Kidney epithelial cell (primary cell): ENCODE measurements at places on chromosomes 12 and 14. TPM values are rescaled to one million over a fixed set of nuclear protein-coding genes. Genes with fewer than 3 reads are reported as not detected.
A peak's percentile ranks its signal among the peaks of the same experiment; 100 is the strongest.

The KLRG1 gene
- total RNA-seq = 0.48 and 2.5 TPM in 2 replicates

- DNase-seq = no peak
Observed at GRCh38 chr12:86729739-86730138, 473.5 kb upstream of the MGAT4C start.

The KRT82 gene
- total RNA-seq = not detected in 2 replicates

GRCh38 chr12:108400056-108400455 is 60.9 kb upstream of the CMKLR1 start:
- DNase-seq = no peak

DNA sequence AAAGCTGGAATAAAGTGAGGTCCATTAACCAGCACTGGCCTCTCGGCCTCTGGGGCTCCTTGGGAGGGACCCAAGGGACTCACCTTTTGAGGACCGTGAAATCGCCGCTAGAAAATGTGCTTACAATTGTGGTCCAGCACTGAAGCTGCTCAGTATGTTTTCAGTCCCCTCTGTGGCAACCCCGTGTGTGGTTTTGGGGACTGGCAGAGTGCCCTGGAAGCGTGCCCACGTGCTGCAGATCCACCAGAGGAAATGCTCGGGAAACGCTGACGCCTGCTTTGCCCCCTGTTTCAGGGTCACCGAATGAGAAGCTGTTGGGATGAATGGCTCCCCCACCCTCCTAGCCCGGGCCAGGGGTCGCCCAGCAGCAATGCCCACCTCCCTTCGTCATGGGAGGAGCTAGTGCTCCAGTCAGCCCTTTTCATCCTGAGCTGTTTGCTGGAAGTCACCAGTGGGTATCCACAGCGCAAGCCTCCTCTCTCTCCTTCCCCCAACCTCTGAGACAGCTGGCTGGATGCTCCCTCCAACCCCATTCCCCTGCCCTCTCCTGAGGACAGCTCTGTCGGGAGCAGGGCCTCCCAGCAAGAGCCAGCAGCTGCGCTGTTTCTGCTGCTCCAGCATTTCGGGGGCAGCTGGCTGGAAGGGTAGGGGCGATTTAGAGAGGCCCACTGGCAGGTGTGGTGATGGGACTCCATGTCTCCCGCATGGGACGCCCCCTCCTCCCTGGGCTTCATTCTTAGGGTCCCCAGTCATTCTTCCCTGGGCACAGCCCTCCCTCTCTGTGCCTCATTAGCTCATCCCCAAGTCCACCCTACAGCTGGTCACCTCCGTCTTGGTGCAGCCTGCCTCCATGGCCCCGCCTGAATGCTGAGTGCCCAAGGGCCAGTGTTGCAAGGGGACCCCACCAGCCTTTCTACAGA is 33.2 kb upstream of the PPP1R13B start:
- peak; percentile 34 for DNase-seq

The ZNF84 gene
- 28.4 and 28.5 TPM in 2 replicates for total RNA-seq

- DNase-seq = no peak
Observed at GRCh38 chr12:2580821-2581220, 213.9 kb upstream of the FKBP4 start.

GRCh38 chr12:31471051-31471450 is 119.9 kb downstream of the DENND5B start:
- no peak for DNase-seq

The SYT1 gene
- total RNA-seq = 7.4 and 8.8 TPM in 2 replicates

GRCh38 chr12:89889062-89889461 is 180.4 kb upstream of the ATP2B1 start:
- DNase-seq = no peak

The STON2 gene
- 17.9 and 20.2 TPM in 2 replicates for total RNA-seq

DNA sequence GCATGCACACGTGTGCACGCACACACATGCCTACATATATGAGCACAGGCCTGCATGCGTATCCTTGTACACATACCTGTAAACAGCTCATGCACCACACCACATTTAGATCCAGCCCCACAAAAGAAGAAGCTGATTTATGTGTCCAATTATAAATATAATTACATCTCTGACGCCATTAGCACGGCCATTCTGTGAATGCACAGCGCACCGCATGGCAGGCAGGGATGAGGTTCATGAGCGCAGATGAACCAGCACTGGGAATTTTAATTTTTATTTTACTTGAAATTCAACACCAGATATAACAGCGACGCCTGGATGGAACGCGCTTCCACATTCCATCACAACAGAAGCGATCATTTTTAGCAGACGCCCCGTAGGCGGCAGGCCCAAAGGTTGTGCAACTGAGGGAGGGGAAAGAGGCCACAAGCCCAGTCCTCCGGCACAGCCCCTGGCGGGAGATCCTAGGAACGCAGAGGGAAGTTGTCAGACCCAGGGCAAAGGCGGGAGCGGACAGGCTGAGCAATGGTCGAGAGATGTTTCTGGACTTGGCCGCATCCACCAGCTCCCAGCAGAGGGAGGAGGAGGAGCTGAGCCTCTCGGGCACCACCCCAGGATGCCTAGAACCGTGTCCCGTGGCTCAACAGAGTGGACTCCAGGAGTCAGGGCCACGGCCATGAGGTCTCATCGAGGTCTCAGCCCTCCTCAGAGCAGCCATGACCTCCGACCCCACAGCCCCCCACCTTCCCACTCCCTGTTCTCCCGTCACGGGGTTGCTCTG is 37.9 kb upstream of the GALNT9 start:
- DNase-seq = no peak

DNA sequence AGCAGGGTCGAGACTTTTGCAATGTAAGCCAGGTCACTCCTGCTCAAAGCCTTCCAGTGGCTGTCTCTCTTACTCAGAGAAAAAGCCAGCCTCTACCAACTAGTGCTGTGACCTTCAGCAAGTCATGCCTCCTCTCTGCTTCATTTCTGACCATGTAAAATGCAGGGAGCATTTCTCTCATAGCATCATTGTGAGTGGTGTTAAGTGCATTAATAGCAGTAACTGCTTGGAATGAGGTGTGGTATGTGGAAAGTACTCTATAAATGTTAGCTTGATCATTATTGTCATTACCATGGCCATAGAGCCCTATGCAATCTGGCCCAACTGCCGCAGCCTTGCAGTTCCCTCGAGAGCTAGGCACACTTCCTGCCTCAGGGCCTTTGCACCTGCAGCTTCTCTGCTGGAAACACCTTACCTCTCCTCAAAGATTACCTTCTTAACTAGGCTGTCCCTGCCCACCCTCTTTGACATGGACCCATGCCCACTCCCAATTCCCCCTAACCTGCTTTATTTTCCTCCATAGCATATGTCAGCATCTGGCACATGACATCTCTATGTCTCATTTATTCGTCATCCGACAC is 10.9 kb downstream of the PLEKHD1 start:
- no peak for DNase-seq

DNA sequence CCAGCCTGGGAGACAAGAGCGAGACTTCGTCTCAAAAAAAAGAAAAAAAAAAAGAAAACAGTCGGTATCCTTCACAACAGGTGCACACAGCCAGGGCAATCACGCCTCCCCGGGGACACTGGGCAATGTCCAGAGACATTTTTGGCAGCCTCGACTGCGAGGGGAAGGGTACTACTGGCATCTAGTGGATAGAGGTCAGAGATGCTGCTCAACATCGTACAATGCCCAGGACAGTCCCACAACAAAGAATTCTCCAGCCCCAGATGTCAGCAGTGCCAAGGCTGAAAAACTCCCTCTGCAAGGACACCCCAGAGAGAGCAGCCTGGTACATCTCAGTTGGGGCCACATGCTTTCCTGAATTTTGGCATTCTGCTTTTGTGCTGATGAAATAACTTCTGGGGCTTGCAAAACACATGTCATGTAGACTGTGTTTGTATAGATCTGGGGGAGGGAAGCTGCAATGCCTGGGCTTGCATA is 21.5 kb downstream of the ALDH2 start:
- no peak for DNase-seq

DNA sequence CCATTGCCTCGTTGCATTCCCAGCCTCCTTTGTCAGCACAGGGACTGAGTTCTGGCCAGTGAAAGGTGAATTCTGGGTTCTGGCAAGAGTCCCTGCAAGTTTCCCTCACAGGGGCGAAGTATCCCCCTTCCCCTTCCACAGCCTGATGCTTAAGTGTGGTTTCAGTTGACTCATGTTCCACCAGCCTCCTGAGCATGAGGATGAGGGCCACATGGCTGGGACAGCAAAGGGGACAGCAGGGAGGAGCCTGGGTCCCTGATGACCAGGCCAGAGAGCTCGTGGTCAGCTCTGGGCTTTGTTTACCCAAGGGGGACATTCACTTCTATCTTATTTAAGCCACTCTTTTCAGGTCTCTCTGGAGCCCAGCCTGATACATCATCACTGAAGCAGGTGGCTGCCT is 36.5 kb downstream of the CACNA2D4 start:
- DNase-seq = no peak

The CLEC4D gene
- total RNA-seq = not detected in 2 replicates

DNA sequence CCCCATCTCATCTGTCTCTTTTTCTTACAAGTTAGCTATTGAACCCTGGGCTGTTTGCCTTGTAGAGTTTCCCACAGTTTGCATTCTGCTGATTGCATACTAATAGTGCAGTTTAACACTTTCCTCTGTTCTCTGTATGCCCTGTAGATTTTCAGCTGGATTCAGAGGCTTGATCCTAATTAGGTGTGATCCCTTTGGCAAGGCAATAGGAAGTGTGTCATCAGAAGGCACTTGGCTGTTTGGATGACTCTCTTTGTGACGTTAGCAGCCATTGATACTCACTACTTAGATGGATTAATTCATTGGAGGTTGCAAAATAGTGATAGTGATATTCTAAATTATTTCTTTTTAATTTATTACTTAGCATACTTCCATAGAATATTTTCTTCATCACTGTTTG is 33.6 kb downstream of the FUT8 start:
- DNase-seq = no peak

GRCh38 chr14:24879661-24880386 is 170.1 kb downstream of the STXBP6 start:
- DNase-seq = no peak

GRCh38 chr12:14278294-14278953 is 87.1 kb upstream of the ATF7IP start:
- no peak for DNase-seq

DNA sequence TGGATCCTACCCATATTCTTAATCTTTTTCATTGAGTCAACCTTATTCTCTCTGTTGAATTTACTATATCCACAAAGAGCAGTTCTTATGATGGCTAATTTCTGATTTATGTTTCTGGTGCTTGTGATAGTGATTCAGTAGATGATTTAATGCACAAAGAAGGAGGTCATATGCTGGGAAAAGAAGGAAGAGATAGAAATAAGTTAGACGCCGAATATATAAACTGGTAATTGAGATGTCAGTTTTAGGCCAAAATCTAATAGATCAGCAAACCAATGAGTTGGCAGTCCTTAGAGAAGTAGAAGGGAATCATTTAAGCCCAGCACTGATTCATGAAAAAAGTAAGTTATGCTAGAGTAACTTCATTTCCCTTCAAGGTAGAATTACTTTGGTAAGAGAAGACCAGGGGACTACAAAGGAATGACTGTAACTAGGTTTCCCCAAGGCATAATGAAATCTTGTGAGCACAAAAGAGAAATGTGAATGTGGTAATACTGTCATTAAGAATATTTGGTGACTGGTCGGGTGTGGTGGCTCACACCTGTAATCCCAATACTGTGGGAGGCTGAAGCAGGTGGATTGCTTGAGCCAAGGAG is 132.4 kb downstream of the TGFB3 start:
- no peak for DNase-seq

DNA sequence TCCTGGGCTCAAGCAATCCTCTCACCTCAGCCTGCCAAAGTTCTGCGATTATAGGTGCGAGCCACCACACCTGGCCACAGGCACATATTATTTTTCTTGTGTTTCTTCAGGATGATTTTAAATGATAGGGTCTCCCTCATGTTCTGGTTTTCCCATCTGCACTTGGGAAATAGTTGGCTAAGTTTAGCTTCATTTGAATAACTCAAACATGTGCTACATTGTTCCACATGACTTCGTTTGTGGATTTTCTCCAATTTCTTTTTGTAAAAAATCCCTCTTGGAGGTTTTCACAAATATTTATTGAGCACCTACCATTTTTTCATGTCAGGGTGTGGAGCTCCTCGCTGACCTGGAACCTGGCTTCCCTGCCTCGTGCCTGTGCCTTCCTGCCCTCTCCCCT is 55.2 kb upstream of the GNPNAT1 start:
- DNase-seq = no peak

The OTOGL gene
- total RNA-seq = 0.14 and 0.33 TPM in 2 replicates

- DNase-seq = no peak
Observed at GRCh38 chr12:68772714-68773113, 26.7 kb downstream of the SLC35E3 start.

DNA sequence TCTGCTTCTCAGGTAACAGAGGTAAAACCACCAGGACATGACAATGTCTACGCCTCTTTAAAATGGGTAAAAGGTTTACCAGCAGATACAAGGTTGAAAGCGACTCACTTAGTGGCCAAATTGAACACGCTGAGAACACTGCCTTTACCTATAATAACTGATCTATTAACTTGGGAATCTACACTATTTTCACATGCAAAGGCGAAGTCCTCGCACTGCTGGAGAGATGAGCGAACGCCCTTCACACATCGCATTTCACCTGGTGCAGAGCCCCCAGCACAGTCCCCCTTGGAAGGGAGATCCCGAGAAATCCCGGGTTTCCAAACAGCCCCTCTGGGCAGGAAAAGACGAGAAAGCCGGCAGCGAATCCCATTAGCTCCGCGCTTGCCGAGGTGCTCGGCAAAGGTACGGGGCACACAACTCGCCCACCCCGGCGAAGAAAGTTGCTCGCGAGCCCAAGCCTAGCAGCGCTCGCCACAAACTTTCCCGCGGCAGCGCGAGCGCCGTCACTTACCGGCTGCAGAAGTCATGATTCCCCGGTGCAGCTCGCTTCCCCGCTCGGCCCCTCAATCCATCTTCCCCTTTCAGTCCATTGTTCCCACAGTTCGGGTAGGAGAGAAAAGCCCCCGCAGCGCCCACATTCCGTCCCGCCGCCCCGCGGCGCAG is 423 bp downstream of the FGD6 start:
- DNase-seq = no peak
